Stimulated activated CD4-positive, alpha-beta T cell treated with anti-CD3 and anti-CD28 coated beads, Interleukin-12 subunit alpha, Interleukin-12 subunit beta, amount 100 ng/mL, for 4 hours (primary cell): ENCODE measurements at places on chromosomes 3 and 15.

DNA sequence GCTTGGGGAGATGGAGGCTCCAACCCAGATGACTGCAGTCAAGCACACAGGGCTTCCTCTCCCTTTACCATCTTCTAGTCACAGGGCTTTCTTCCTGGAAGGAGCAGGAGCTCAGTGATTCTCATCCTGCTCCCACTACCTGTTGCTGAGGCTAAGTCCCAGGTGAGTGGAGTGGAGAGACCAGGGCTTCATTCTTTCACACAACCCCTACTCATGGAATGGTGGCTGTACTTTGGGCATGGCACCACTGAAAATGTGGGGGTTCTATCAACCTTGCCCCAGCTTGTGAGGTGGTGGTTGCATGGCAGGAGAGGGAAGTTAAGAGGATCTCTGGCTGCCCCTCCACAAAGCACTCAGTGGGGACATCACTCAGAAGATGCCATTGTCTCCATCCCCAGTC is 36.8 kb upstream of the RAD18 start:
- DNase-seq, result no peak

GRCh38 chr3:62835554-62836236 is 39.5 kb downstream of the CADPS start:
- no peak for DNase-seq

DNA sequence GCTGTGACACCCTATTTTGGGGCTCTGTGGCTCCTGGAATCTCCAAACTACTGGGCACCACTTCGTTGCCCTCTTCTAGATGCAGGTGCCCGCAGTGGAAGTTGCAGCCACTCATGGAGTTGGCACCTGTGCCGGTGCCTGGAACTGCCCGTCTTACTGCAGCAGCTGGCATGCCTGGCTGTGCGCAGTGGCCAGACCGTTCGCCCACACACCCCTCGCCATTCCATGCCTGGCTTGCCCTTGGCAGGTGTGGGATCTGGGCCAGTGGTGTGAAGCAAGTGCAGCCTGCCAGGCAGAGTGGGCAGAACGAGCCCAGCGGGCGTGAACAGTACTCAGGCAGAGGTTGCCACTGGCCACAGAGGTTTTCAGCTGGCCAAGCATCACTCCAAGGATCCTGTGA is 1286.7 kb downstream of the ROBO1 start:
- no peak for DNase-seq

- DNase-seq, result no peak
These were observed 16.5 kb downstream of the EMC3 start for GRCh38 chr3:9970020-9970652.

DNA sequence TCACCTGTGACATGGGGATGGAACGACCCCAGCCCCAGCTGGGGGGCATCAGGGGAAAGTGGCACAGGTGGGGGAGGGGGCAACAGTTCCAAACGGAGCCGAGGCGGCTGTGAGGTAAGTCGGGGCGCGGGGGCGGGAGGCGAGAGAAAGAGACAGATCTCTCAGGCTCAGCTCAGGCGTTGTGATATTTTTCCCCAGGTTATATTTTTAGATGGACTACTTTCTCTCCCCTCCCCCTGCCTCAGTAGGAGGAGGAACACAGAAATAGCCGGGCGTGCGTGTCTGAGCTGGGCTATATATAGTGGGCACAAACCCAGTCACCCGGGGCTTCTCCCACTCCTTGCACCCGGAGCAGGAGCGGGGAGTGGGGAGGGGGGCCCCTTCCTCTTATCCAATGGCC is 91.0 kb upstream of the LINGO1 start:
- no peak for DNase-seq

DNA sequence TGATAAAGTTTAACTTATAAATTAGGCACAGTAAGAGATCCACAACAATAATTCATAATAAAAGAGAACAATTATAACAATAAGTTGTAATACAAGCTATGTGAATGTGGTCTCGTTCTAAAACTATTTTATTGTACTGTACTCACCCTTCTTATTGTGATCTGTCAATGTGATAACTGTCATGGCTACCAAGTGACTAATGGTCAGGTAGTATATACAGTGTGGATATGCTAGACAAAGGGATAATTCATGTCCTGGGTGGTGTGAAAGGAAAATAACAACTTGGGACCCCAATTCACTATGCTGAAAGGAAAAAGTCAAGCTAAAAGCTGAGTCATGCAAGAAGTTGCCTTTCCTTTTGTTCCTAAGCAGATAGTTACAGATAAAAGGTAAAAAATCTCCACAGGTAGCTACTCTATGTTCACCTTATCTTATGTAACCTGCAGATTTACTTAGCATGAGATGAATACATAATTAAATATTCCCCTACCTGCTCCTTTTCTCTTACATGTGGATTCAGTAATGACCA is 10.7 kb upstream of the CYP8B1 start:
- DNase-seq, result no peak

GRCh38 chr15:68578980-68579935 is at the start of gene CORO2B:
CORO2B (plus strand) TSS chr15:68578993; CDS start chr15:68579263, 270 bp downstream.
- DNase-seq, result peak; percentile 11
